Neuronal stem cell (in vitro differentiated cells): ENCODE measurements at places on chromosomes 12 and 14.

GRCh38 chr12:98208816-98209215 lies 306.6 kb upstream of the TMPO start:
- no peak for DNase-seq

DNA sequence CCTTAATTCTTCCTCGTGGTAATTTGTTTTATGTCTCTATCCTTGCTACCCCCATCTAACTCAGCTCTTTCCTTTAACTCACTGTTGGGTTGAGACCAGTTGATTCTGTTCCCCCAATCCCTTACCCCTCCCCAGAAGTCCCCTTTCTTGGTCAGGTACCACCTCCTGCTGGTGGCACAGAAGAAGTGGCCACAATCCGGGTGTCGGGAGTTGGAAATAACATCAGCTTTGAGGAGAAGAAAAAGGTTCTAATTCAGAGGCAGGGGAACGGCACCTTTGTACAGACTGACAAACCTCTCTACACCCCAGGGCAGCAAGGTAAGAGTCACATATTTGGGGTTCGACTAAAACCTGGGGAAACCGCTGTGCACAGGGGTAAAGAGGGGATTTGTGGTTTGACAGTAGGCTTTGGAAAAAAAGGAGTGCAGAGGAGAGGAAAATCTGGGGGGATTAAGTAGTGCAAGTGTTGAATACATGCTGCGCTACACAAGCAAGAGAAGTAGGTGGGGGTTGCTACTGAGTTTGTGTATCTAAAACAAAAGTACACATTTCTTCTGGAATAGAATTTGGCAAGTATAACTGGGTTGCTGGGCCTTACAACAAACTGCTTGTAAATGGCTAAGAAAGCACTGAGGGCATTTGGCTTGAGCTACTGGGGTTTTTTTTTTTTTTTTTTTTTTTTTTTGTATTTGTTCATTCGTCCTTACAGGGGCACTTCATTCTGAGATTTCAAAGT lies 1.3 kb downstream of the A2ML1 start:
- DNase-seq, result peak; percentile 58

GRCh38 chr12:45975506-45975905 lies 14.9 kb downstream of the SCAF11 start:
- no peak for DNase-seq

- no peak for DNase-seq
Measured at GRCh38 chr12:99110212-99110611, 465.1 kb downstream of the APAF1 start.

- DNase-seq, result no peak
Measured at GRCh38 chr12:34605510-34605887, 583.2 kb downstream of the ALG10 start.

GRCh38 chr14:81206115-81206514 lies 14.6 kb downstream of the GTF2A1 start:
- DNase-seq, result no peak

DNA sequence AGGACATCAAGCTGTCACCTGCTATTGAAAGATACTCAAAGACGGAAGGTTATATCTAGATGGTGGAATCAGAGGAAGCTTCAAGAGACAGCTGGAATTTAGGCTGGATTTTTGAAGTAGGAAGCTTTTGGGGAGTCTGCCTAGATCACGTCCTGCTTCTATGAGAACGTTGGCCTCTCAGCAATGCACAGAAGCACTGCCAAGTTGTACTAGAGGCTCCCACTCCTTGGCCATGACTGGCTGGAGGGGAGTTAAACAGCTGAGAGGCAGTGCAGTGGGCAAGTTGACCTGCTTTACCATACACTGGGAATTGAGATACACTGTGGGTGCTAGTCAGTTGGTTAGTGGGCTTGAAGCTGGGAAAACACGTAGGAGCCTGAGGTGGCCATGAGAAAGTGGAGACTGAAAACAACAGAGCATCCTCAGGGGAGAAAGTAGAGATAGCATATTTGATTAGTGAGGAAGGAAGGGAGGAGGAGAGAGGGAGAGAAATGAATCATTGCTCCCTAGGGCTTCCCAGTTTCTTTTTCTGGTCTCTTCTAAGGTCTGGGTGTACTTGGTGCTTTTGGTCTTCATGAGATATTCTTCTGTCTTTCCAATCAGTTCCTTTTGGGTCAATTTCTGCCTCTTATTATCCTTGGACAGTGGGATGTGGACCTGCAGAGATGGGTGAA lies 110.8 kb downstream of the EMP1 start:
- DNase-seq, result no peak

DNA sequence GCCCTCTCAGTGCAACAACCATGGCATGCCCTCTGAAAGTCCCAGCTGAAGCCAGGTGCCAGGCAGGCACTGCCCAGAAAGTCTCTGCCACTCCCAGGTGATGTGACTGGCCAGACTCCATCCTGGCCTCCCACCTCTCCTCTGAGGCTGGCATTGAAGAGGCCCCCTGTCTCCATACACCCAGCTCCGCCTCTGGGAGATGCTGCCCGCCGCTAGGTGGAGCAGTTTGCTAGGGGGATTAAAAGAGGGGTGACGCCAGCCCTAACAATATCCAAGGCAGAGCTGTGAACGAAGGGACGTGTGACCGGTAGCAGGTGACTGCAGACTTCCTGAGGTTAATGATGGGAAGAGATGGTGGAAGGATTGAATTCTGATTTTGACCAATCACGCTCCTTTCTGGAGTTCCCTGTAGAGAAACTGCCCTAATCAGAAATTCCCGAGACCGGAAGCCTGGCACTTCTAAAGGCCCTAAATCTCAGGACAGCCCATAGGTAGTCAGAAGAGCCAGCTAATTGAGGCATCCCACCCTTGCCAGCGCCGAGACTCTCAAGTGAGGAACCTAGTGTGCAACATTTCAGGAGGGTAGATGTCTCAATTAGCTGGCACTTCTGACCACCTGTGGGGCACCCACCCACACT lies 8.3 kb upstream of the PLEK2 start:
- DNase-seq, result no peak

GRCh38 chr12:123488539-123489230 lies 30.7 kb downstream of the SNRNP35 start:
- peak; percentile 15 for DNase-seq

DNA sequence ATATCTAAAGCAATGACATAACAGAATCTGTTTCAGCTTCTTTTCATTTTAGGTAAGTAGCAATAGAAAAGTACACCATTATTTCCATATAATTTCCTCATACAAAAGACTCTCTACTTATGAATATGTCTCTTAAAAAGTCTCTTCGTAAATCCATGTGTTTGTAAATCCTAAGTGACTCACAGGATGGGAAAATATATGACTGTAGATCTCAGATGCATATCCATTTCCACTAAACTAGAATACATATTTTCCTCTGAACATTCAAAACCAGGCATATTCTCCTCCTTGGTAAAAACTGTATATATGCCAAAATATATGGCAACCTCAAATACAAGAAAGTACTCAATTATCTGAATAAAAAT lies 93.6 kb downstream of the TXNDC16 start:
- no peak for DNase-seq

DNA sequence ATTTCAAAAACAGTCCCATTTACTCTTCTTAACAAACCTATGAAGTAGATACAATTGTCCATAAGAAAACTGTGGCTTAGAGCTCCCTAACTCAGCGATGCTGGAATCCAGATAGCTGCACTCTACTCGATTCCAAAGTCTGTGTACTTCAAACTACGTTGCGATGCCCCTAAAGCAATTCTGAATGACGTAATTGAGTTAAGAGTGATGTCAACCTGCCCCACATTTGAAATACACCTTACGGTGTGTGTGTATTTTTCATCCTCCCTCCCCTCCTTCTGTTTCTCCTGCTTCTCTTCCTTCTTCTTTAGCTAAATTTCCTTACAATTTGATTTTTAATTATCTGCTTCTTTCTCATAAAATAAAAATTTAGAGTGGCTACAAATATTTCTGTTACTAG lies 31.9 kb upstream of the RAP1B start:
- no peak for DNase-seq

DNA sequence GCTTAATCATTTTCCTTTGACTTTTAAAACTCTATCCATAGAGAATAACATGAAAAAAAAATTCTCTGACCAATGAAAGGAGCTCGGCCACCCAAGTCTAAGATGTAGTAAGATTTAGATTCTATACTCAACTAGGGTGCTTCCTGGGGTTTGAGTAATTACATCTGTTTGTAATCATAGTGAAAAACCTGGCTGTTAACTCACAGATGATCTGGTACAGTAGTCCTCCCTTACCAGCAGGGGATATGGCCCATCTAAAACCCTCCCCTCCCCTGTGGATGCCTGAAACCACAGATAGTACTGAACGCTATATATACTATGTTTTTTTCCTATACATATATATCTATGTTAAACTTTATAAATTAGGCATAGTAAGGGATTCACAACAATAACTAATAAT lies 89.2 kb downstream of the DAAM1 start:
- no peak for DNase-seq

- no peak for DNase-seq
Measured at GRCh38 chr12:15534874-15535273, 212.6 kb downstream of the PTPRO start.

- no peak for DNase-seq
Measured at GRCh38 chr12:23694920-23695319, 254.6 kb downstream of the SOX5 start.

- no peak for DNase-seq
Measured at GRCh38 chr12:23281295-23281694, 656.3 kb downstream of the ETNK1 start.

DNA sequence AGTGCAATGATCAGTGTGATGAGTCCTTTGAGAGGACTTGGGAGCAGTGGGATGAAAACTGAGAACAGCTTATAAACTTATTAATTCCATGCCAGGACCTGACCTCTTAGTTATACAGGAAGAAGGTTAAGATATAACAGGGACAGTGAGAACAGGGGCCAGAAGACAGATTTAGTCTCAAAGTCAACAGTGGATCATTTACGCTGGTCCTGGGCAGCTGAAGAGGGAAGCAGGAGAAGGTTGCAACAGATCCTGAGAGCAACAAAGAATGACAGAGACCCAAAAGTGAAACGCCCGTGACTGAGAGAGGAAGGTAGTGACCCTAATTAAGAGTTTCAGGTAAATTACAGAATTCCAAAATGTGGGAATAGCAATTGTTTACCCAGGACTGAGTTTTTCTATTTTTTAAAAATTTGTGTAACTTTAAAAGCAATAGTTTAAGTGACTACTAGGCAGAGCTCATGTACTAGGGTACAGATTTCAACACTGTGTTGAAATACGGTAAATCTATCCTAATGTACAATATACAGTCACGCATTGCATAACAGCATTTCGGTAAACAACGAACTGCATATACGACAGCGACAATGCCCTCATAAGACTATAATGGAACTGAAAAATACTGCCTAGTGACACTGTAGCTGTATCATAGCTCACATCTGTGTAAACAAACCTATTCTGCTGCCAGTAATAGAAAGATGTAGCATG lies 77.7 kb upstream of the GNPNAT1 start:
- DNase-seq, result no peak

DNA sequence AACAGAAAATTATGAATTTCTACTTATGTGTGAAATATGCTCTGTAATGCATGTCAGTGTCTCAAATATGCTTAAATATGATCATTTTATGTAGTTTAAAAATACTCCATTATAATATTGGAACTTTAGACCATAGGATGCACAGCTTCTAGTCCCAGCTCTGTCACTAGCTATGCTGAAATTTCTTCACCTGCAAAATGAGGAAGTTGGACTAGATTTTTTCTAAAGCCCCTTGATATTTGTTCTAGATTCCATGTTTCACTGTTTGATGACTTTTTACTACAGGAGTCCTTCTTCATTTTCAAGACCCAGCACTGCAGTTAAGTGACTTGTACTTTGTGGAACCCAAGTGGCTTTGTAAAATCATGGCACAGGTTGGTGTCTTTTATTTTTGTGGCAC lies 90.1 kb downstream of the LRRK2 start:
- DNase-seq, result no peak
